Esophagus mucosa (tissue), 1 donor: ENCODE measurements at places on chromosomes 3 and 15. TPM values are rescaled to one million over a fixed set of nuclear protein-coding genes. Genes with fewer than 3 reads are reported as not detected.

DNA sequence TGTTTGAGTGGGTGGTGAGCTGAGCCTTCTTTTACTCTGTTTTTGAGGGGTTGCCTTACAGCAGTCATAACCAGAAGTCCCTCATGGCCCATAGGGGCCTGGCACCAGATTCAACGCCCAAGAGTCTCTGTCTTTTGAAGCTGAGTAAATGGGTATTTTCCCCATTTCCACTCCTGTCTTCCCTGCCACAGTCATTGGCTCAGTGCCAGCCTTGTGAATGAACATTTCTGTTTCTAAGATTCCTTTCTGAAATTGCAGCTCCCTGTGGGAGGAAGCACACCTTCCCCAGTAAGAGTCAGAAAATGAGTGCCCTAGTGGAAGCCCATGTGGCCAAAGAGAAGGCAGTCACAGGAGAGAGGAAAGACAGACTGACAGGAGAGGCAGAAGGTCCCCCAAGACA lies 43.7 kb upstream of the POLR2M start:
- no peak for ATAC-seq

DNA sequence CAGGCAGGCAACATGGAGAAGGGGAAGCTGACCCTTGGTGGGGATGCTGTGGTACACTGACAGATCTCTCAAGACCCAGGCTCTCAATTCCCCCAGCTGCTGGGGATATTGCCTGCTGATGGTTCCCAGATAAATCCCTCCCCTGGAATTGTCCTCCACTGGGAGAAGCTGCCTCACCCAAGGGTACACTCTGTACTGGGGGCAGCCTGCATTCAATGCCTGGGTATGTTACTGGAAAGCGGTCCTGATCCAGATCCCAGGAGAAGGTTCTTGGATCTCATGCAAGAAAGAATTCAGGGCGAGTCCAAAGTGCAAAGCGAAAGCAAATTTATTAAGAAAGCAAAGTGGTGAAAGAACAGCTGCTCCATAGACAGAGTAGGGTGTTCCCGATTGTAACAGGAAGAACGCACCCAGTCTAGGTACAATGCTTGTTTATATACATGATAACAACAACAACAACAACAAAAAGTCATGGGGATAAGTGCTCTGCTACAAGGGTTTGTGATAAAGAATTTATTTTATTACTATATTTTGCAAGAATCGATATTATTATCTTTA lies 591.5 kb upstream of the ADAMTS9 start:
- no peak for ATAC-seq

DNA sequence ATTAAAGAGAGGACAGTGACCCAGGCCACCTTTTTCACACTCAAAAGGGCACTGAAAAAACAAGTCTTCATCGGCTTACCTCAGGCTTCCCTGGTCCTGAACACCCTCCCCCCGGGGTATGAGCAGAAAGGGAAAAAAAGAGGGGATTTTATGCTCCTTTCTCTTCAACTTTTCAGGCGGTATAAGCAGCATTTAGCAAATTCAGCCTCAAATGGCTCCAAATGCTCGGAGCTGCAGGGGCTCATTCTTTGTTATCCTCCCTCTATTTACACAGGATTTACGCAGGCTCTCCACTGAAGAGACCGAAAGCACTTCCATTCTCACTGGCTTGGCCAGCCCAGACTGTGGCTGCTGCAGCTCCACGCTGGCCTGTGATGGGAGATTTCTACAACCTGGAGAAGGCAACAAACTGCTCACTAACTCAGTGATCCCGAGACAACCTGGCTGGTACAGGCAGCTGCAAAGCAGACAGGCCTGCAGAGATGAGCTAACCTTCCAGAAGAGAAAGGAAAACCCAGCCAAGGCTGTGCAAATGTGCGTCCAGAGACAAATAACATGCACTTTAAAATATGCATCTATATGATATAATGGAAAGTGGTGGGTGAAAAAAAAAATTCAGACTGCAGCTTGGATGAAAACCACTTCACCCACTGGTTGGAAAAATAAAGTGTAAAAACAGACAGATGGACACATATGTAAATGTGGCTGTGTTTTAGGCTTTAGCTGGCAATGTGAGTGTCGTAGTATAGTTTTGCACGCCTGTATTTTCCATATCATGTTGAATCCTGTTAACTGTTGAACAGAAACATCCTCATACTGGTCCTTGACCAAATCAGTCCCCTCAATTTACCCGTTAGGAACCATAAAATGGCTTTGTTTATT lies 54.2 kb downstream of the MEIS2 start:
- no peak for ATAC-seq

GRCh38 chr3:193673845-193674244 lies 80.8 kb downstream of the OPA1 start:
- ATAC-seq = no peak

GRCh38 chr15:39358441-39359041 lies 222.3 kb upstream of the THBS1 start:
- ATAC-seq = no peak

DNA sequence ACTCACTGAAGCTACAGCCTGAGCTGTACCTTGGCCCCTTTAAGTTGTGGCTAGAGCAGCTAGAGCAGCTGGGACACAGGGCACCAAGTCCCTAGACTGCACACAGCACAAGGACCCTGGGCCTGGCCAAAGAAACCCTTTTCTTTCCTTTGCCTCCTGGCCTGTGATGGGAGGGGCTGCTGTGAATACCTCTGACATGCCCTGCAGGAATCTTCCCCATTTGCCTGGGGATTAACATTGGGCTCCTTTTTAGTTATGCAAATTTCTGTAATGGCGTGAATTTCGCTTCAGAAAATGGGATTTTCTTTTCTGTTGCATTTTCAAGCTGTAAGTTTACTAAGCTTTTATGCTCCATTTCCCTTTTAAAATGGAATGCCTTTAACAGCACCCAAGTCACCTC lies 611.2 kb upstream of the ARPP21 start:
- ATAC-seq = no peak

DNA sequence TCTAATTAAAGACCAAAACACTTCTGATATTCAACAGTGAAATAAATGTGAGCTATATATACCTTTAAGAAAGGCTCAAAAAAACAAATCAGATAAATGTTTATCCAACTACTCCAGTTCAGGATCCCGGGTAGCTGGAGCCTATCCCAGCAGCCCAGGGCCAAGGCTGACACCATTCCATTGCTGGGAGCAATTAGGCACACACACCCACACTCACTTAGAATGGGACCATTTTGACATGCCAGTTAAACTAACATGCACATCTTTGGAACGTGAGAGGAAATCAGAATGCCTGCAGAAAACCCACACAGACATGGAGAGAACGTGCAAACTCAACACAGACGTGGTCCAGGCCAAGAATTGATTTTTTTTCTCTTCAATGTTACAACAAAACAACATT lies 30.0 kb upstream of the PLSCR4 start:
- ATAC-seq = no peak

Gene ATP13A5
- total RNA-seq = 0.12 TPM

Gene STXBP5L
- total RNA-seq = not detected

Gene ITGA11
- total RNA-seq = 0.48 TPM

Gene RUBCN
- 18.0 TPM for total RNA-seq

Gene RCN2
- 25.0 TPM for total RNA-seq

Gene TTLL3
- 12.3 TPM for total RNA-seq
